Aorta (tissue), 5 donors: ENCODE measurements at places on chromosomes 7 and 10.

- no peak for DNase-seq
Observed at GRCh38 chr7:145156834-145157233, 321.0 kb upstream of the TPK1 start.

GRCh38 chr10:29648114-29648982 is 13.6 kb upstream of the SVIL start:
- no peak for DNase-seq

- DNase-seq = no peak
Observed at GRCh38 chr10:70679498-70679897, 7.2 kb downstream of the ADAMTS14 start.

DNA sequence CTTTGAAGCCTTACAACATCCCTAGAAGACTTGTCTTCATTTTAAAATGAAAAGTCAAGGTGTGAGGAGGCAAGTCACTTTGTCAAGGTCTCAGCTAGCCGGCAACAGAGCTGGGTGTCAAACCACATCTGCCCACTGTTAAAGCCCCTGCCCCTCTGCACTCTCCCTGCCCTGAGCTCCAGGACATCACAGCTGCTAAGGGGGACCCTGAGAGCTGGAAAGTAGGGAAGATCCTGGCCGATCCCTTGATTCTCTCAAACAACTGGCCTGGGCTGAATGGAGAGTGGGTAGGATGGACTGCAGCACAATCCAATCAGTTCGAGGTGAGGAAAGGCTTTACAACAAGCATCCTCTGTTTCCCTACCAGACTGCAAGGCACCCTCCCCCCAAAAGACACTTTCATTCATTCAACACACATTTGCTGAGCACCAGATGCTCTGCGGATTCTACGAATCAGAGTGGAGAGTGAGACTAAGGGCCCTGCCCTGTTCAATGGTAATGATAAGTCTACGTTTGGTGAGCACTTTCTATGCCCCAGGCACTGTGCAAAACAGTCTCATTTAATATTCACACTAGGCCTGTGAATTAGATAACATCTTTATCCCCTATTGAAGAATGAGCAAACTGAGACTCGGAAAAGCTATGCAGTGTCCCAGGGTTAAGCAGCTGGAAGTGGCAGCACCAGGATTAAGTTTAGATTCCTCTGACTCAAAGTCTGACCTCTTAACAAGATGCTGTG is 148.1 kb downstream of the HERPUD2 start:
- DNase-seq = no peak

DNA sequence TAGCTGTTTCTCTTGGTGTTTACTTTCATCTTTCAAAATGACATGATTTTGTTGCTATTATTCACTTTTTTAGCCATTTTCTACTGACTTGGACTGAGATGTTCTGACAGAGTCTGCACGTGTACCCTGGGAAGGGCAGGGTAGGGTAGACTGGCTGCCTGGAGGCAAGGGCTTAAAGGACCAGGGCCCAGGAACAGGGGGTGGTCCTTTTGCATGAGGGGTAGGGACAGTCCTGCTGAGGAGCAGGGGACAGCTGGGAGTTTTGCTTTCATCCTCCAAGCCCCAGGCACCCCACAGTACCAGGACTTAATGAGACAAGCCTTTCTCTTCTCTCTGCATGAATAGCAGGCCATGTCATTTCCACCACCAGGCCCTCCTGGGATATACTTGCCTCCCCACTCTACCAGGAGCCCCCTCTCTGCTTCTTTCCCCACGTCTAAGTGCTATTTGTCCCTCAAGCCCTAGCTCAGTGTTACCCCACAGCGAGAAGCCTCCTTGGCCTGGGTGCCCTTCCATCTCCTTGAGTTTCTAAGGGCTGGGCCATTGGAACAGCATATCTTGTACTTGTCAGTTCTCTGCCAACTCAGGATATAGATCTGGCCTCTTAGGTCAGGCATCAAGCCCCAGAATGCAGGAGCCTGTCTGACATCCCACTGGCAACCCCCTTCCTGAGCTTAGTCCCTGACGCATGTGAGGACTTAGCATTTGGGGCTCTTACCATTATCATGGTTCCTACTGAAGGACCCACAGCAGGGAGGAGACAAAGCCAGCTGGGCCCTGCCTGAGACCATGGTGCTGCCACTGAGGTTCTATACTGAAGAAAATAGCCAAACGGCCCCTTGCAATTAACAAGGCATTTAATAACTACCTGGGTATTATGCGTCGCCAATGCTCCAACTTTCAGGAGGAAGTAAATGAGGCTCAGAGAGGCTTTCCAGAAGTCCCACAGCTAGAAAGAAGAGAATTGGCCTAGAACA is 78.4 kb upstream of the UNC5B start:
- DNase-seq = no peak

GRCh38 chr10:43110338-43111071 is 27.7 kb upstream of the CSGALNACT2 start:
- DNase-seq = peak; percentile 66

GRCh38 chr7:39383136-39383535 is 183.1 kb upstream of the YAE1 start:
- no peak for DNase-seq

- no peak for DNase-seq
Observed at GRCh38 chr7:32314761-32315160, 175.4 kb downstream of the LSM5 start.

DNA sequence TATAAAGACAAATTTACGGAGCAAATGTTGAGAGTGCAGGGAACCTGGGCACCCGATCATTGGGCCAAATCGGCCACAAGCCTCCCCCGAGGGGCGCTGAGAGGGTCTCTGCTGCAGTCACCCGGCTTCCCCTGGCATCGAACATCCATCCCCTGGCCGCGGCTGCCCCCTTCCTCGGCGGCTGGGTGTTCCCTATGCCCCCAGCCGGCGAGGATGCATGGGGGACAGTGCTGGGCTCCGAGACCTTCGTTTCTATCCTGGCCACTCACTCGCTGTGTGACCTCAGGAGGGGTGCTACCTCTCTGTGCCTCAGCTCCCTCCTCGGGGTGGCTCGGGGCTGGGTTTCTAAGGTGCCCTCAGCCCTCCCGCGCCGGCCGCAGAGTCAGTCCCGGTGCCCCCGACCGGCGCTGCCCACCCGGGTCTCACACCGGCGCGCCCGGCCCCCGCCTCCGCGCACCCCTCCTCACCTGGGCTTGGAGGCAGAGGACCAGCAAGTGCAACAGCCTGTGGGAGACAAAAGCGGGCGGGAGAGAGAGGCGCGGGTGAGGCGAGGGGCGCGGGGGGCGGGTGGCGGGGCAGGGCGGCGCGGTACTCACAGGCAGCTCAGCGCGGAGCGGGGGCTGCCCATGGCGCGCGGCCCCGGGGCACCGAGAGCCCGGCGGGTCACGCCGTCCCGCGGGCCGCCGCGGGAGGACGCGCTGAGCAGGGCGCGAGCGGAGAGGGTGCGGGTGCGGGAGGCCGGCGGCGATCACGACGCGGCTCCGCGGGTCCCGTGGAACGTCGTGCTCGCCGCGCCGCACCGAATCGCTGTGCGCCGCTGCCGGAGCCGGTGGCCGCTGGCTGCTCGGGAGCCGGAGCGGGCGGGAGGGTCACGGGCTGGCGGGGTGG is at the start of gene FGF8:
Gene FGF8 (minus strand): TSS at position 842 of the 888 bp plus-strand sequence. CDS start 214 bp downstream, at position 628.
- no peak for DNase-seq

DNA sequence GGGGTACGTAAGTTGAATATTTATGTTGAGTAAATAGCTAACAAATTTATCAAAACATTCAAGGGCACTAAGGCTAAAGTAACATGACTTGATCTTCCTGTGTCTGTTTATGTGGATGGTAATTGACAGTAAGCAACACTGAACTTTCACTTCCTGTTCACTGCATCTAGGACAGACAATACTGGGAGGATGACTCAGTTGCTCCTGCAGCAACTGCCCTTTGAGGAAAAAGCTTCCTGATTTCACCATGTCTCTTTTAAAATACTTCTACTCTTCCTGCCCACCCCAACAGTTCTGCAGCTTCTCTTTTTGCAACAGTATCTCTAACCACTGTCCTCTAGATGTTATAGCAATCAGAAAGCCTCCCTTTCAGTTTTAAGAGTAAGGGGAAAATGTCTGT is 76.6 kb upstream of the HGF start:
- no peak for DNase-seq

- no peak for DNase-seq
Observed at GRCh38 chr7:144629598-144629997, 206.3 kb downstream of the TPK1 start.

- no peak for DNase-seq
Observed at GRCh38 chr10:124867304-124867703, 65.7 kb downstream of the ABRAXAS2 start.

DNA sequence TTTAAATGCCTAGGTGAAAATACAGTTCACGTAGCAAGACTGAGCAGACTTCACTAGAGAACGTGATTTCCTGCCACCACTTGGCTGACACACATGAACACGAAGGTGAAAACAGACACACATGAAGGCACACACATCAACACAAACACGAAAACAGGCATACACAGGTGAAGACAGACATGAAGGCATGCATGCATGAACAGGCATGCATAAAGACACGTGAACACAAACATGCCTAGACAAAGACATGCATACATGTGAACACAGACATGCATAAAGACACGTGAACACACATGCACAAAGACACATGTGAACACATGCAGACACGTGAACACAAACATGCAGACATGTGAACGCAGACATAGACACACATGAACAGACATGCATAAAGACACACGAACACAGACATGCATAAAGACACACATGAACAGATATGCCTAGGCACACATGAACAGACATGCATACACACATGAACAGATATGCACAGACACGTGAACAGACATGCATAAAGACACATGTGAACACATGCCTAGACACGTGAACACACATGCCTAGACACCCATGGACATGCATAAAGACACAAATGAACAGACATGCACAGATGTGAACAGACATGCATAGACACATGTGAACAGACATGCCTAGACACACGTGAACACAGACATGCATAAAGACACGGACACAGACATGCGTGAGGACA is 243.1 kb downstream of the ZMYND11 start:
- DNase-seq = no peak
